ENCODE measurements at places on chromosomes 2 and 18.

DNA sequence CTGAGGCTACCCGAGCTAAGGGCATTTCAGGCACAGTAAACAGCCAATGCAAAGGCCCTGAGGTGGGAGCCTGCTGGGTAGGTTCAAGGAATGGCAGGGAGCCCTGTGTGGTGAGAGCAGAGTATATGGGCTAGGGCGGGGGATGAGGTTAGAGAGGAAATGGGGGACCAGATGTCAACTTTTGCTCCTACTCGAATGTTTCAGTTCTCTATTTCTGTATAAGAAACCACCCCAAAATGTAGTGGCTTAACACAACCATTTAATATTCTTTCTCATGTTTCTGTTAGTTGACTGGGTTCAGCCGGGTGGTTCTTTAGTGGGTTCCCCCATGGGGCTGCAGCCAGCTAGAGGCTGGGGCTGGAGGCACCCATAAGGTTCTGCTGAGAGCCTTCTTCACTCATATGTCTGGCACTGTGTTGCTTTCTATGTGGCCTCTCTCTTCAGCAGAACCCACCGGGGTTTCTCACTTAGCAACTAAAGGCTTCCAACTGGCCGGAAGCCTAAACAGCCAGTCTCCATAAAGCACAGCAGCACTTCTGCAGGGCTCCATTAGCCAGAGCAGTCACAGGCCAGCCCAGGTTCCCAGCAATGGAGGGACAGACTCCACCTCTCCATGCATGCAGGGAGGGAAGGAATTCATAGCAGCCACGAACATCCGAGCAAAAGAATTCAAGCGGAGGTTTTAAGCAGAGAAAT is 5.6 kb upstream of the ATOH8 start:
- DNase-seq, result no peak

DNA sequence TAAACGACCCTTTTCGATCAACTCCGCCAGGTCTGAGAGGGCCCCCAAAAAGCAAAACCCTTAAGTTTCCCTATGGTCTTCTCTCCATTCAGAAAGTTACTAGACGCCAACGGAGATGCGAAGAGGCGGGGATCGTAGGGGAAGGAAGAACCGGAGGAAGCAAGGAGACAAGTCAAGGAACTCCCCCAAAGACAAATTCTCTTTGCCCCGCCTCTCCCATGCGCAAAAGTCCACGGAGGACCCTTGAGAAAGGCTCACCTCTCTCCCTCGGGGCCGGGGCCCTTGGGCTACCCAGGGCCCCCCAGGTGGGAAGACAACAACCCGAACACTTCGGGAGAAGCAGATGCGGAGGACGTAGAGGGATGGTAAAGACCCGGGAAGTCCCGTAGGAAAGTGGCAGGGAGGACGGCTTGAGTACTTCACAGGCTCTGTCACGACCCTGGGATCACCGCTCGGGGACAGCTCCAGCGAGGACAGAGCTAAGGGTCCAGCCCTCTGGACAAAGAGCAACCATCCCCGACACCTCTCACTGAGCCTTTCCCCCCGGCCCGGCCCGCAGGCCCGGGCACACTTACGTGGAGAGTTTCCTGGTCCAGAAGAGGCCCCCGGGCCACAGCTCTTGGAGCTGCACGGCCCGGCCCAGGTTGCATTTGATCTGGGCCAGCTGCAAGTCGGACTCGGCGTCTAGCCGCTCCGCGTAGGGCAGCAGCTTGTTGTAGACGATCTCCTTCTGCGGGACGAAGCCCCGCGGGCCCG is 647 bp downstream of the PSME4 start:
- DNase-seq, result peak; percentile 37

DNA sequence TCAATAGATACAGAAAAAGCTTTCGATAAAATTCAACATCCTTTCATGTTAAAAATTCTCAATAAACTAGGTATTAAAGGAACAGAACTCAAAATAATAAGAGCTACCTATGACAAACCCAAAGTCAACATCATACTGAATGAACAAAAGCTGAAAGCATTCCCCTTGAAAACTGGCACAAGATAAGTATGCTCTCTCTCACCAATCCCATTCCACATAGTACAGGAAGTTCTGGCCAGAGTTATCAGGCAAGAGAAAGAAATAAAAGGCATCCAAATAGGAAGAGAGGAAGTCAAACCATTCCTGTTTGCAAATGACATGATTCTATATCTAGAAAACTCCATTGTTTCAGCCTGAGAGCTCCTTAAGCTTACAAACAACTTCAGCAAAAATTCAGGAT is 1145.8 kb upstream of the DDX18 start:
- DNase-seq, result no peak

GRCh38 chr2:240997141-240997855 is 1.1 kb upstream of the SNED1 start:
- DNase-seq, result peak; percentile 14

DNA sequence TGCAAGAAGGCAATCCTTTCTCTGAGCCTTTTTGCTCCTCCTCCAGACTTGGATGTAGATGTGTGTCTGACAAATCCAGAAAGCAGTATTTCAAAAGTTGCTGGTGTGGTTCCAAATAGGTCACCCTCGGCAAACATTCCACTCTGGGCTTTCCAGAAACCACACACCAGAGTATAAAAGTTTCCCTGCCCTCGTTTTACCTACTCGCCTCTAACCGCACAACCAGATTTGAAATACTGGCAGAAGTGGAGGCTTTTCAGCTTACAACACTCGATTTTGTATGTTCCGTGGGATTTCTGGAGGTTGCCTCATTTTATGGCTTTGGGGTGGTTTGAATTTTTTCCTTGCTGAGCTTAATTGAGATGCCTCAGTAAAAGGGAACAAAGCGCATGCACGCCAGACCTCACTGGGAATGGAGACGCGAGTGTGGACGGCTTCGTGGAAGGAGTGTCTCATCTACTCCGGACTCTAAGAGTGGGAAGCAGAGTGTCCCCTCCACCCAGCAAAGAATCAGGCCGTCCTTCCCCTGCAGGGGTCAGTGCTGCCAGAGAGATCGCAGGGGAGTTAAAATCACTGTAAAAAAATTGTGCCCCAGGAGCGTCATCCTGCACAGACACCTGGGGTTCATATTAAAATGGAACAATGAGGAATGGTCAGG is 44.0 kb upstream of the RPL31 start:
- no peak for DNase-seq

DNA sequence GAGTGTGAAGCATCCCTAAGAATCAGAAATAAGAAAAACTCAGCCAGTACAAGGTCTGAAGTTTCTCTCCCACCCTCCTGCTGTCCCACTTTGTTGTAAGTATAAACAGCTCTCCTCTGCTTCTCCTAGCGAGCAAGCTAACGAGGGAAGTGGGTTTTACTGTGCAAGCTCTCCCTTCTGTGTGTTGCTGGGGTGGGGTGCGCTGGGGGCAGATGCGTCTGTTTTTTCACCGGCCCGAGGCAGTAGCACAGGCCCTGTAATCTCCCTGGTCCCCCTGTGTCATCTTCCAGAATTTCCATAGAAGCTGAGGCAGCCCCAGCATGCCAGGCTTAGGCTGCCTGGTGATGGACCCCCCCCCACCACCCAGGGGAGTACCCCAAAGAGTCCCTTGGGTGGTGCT is 9.4 kb upstream of the CXCR4 start:
- peak; percentile 54 for DNase-seq

- DNase-seq, result no peak
These were observed 66.3 kb downstream of the PTGR3 start for GRCh38 chr18:75142677-75143076.

DNA sequence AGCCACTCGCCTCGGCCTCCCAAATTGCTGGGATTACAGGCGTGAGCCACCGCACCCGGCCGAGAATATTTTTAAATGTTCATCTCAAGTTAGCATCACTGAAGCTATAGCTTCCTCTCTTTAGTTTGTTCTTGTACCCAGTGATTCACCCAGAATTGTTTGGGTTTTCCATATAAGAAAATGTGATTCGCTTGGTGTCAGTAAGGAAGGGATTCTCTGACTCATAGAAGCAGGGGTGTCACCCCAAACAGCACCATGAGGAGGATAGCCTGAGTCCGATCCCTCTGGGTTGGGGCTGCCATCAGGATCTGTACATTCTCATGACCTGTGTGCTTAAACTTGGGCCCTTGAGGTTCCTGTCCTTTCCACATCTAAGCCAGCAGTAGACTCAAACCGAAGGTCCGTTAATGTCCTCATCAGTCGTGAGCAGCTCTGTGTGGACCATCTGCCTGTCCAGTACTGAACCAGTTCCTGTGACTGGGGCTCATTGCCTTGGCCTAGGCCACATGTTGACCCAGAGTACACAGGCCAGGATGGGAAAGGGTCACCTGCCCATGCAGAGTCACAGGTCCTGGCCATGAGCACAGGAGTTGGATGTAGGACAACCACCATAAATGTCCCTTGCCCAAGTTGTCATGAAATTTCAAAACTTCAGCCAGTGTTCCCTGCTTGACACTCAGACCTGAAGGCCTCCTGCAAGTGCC is 311.9 kb downstream of the GBX2 start:
- DNase-seq, result no peak

GRCh38 chr18:8153887-8154583 is 455.2 kb upstream of the RAB12 start:
- no peak for DNase-seq

DNA sequence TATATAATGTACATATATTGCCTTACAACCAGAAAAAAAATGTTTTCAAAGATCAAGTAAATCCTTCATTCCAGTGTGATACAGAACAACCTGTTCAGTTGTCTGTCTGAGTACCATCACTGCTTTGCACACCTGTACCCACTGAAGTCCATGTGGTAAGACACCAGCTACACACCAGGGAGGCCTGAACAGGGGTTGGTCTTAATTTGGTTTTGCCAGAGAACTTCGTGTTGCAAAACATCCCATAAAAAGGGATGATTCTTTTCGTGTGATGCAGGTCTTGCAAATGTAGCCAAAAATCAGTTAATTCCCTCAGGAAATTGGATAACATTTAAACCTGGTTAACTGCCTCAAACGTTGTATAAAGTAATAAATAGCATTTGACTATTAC is 73.7 kb upstream of the SLC1A4 start:
- no peak for DNase-seq

DNA sequence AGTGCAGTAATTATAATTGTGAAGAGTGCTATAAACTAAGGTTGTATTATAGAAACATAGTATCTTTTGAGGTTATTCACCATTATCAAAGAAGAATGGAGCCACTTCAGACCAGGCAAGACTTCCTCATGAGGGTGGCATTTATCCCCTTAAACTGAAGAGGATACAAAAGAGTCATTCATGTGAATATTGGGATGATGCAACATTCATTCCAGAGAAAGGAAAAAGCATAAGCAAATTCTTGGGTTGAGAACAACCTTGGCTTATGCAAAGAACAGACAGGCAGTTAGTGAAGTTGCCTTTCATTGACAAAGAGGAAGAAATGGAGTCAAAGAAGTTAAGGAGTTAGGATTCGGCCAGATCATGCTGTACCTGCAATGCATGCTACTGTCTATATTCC is 682.5 kb downstream of the MBD2 start:
- no peak for DNase-seq

GRCh38 chr2:63755965-63756364 is 85.7 kb upstream of the UGP2 start:
- no peak for DNase-seq

GRCh38 chr2:32699151-32699550 is 71.3 kb downstream of the TTC27 start:
- DNase-seq, result no peak

- DNase-seq, result no peak
These were observed 127.7 kb downstream of the RAPGEF4 start for GRCh38 chr2:172863341-172863740.

GRCh38 chr18:2970344-2970743 is 42.6 kb downstream of the LPIN2 start:
- peak; percentile 19 for DNase-seq

- DNase-seq, result no peak
These were observed 227.7 kb downstream of the VAPA start for GRCh38 chr18:10141559-10141958.

GRCh38 chr2:112701052-112701451 is 19.8 kb upstream of the NT5DC4 start:
- DNase-seq, result no peak

DNA sequence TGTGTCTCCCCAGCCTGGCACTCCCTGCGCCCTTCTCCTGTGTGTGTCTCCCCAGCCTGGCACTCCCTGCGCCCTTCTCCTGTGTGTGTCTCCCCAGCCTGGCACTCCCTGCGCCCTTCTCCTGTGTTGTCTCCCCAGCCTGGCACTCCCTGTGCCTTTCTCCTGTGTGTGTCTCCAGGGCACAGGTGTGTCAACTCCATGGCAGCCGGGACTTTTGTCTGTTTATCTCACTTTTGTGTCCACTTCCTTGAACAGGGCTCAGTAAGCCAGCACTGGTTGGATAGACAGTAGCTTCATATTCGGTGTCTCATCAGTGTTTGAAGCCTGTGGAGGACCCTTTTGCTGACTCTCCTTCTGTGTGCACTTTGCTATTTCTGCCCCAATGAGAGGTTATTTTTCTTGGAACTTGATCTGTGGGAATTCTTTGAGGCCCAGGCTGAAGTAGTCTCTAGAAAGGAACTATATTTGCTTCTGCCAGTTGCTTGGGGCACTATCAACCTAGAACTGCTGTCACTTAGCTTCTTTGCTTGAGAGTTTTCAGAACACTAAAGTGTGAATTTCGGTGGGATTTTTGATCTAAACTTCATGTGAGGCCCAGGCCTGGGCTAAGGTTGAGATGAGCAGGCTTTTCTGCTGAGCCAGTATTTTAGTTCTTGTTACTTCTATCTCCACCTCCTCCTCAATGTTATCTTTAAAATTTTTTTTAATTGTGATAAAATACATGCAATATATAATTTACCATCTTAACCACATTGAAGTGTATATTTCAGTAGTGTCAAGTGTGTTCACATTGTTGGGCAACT is 8.3 kb upstream of the ASB1 start:
- no peak for DNase-seq

DNA sequence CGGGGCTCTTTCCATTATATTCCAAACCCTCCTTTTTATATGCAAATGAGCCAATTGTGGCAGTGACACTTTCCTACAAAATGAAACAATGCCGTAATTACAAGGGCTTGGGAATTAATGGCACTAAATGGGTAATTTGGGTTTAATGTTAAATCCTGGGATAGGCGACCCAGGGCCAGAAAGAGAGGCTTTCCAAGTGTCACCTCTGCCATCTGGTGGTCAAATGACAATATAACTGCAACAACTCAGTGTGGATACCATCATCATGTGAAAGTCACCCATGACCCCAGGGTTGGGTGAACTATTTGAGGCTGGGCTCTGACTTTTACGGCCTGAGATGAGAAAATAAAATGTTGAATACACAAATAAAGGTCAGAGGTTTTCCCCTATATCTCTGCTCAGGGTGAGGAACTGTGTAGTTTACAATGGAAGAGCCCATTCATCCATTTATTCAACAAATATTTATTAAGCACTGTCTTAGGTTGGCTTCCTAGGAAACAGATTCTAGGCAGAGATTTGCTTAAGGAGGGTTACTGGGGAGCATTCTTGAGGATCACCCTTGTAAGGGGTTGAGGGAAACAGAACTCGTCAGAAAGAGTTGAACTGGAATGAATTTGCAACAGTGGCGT is 13.6 kb upstream of the THADA start:
- DNase-seq, result no peak

DNA sequence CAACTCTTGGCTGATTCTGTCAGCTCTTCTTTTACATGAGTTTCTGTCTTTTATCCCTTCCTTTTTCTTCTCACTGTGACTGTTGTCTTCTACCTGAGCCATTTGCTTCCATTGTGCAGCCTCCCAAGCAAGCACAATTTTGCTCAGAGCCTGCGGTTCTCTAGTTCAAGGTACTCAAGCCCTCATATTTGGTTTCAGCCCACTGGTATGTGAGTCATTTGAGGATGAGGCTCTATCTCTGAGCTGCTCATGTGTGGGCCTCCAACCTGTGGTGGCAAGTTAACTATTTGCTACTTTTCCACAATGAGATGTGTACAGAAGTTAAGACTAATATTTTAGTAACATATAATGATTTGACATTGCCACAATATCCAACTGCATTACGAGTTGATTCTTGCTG is 183.0 kb downstream of the PHLPP1 start:
- DNase-seq, result no peak
